Lower lobe of right lung (tissue), 2 donors: ENCODE measurements at places on chromosomes 6 and 20.
A peak's percentile ranks its signal among the peaks of the same experiment; 100 is the strongest.

GRCh38 chr6:170069611-170070010 is 221.3 kb downstream of the DLL1 start:
- no peak for DNase-seq

DNA sequence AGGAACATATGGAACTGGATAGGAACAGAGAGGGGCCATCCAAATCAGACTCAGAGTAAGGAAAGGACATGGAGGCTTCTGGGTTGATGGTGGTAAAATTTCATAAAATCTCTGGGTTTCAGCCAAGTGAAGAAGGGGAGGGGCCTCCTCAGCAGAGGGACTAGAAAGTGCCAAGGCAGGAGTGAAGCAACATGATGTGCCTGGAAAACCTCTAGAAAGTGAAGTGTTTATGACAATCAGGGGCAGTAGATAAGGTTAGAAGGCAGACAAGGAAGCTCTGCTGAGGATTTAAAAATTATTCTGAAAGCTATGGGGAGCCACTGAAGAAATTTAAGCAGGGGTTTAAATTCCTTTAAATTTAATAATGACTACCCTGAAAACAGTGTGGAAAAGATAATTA is 126.0 kb upstream of the TENT5A start:
- no peak for DNase-seq

- DNase-seq: peak; percentile 63
These were observed 50.5 kb downstream of the EBF4 start for GRCh38 chr20:2742934-2743559.

DNA sequence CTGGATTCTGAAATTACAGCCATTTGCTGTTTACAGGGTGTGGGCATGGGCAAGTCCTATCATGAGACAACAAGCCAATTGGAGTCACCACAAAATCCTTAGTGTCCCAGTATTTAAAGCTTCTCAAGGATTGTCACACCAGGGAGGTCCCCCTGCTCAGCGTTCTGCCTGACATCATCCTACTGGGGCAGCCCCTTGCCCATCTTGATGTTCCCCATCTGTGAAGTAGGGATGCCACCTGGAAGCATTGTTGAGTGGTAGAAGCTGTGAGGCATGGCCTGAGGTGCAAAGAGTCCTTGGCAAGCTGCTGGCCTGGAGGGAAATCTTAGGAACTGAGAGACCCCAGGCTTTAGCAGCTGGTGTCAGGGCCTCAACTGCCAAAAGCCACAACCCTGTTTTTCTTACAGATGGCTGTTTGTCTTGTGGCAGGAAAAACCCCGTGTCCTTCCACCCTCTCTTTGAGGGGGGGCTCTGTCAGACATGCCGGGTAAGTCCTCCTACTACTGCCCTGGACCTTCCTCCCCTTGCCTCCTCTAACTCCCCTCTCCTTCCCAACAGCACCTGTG is 23.3 kb upstream of the MAPRE1 start:
- no peak for DNase-seq

- DNase-seq: no peak
These were observed 2.0 kb downstream of the ATXN1 start for GRCh38 chr6:16759181-16759645.

DNA sequence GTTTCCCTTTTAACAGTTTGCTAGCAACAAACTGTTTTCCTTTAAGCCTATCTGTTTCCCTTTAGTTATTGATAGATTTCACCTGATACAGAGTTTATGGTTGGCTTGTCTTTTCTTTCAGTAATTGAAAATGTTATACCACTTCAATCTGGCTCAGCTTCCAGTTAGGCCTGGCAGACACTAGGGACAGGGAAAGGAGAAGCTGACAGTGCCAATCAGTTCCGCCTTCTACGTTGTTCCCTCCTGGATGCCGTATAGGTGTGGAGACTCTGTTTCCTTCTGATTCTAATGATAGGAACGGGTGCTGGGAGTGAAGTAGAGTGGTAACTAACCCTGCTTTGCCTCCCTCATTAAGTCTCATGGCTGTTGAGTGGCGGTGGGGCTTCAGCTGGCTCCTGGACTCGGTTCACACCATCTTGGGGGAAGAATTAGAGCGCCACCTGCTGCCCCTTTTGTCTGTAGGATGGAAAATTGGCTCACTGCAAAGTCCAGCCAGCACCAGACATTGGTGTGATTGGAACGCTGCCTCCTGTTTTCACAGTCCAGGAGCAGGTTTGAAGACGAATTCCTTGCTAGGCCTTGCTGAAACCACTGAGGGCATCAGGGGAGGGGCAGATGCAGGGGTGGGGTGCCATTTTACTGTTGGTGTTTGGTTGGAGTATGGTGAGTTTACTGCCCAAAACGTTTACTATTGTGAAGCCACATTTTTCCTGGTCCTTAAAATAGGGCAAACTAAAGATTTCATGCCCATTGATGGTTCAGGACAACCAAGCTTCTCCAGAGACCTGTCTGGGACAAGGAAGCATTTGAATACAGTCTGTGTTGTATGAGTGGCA is 1729.5 kb downstream of the GRIK2 start:
- DNase-seq: peak; percentile 62

DNA sequence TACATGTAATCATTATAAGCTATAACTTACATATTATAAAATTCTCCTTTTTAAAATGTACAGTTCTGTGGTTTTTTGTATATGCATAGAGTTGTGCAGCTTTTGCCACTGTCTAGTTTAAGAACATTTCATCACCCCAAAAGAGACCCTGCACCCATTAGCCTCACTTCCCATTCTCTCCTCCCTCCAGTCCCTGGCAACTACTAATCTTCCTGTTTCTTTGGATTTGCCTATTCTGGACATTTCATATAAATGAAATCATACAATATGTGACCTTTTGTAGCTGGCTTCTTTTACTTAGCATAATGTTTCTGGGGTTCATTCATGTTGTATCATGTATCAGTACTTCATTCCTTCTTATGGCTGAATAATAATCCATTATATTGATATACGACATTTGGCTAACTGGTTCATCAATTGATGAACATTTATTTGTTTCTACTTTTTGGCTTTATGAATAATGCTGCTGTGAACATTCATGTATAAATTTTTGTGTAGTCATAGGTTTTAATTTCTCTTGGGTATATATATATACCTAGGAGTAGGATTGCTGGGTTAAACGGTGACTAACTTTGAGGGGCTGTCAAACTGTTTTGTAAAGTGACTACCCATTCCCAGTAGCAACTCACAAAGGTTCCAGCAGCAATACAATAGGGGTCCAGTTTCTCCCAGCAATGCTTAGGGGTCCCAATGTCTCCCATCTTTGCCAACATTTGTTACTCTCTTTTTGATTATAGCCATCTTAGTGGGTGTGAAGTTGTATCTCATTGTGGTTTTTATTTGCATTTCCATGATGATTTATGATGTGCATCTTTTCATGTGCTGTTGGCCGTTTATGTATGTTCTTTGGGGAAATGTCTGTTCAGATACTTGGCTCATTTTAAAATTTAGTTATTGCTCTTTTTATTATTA is 10.7 kb downstream of the PTPRA start:
- DNase-seq: no peak
